ENCODE measurements at places on chromosomes 13 and 19.

GRCh38 chr13:49064476-49064875 is 88.8 kb downstream of the FNDC3A start:
- no peak for DNase-seq

- DNase-seq, result no peak
Measured at GRCh38 chr19:51712461-51713081, 11.2 kb downstream of the HAS1 start.

DNA sequence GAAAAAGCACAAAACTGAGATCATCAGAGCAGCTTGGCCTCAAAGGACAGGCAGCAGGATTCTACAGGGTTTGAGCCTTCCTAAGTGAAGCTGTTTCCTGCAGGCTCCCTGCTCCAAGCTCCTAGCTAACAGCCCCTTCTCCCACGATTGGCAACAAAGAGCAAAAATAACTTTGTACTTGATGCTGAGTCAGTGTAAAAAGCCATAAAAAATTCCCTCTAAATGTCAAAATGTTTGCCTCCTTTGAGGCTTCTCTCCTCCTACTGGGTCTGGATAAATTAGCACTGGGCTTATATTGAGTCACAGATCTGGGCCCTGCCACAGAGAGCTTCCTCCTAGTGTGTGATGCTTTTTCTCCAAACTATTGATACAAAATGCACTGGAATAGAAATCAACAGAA is 153.3 kb downstream of the TNFRSF19 start:
- no peak for DNase-seq

GRCh38 chr13:23105051-23105450 is 75.7 kb upstream of the SGCG start:
- no peak for DNase-seq

DNA sequence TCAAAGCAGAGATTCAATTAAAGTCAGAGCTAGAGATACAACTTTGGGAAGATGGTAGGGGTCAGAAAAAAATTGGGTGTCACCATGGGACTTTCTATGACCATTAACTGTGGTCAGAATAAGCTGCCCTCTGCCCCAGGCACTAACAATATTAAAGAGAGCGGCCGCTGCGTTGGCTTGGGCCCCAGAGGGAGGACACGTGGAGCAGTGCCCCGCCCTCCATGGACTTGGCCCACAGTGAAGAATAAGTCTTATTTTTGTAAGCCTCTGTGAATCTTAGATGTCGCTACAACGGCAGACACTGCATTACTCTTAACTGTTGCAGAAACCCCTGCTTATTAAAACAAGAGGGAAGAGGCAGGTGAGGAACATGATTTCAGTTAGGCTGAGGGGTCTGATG is 172.7 kb downstream of the UQCRFS1 start:
- DNase-seq, result no peak

GRCh38 chr13:73870036-73870741 is 264.0 kb downstream of the KLF12 start:
- DNase-seq, result no peak

DNA sequence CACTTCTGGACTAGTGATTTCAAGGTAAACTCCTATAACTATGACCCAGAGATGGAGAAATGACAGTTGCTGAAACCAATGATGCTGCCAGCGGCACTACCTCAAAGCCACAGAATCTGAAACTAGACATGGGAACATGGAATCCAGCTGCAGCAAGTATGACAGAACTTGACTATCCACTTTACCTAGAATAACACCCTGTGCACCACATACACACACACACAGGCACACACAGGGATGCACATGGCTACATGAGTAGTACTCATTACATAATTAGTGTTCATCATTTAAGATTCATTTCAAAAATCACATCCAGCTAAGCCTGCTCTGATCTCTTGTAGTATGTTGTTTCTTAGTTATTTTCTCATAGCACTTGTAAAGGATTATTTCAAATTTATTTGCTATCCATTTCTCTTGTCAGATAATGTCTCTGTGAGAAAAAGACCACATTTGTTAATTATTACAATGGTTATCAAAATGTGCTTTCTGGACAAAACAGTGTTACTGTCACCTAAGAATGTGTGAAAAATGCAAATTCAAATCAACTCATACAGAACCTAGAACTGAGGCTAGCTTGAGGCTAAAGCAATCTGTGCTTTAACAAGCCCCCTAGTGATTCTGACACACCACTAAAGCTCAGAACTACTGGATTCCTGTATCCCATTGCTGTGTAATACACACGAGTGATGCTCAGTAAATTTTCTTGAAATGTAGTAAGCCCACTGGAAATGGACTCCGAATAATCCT is 59.4 kb downstream of the WTIP start:
- no peak for DNase-seq

- no peak for DNase-seq
Measured at GRCh38 chr19:55303477-55303876, 19.7 kb downstream of the BRSK1 start.

- DNase-seq, result peak; percentile 44
Measured at GRCh38 chr13:110319774-110320509, 12.9 kb downstream of the COL4A2 start.

DNA sequence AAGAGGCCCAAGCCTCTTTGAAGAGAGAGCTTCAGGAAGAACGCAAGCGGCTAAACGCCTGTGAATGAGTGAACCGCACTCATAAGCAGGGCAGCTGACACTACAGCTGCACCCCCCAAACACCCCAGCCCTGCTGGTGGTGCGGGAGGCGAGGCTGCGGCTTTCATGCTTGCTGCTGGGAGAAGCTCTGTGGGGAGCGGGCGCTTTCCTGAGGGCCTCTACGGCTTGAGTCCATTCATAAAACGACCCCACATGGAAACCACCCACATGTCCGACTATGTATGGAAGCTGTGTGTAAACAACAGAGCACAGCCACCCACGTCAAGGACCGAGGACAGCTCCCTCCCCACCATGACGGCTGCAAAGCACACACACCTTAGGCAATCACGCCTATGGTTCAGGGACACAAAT is 5.5 kb downstream of the AP3D1 start:
- DNase-seq, result no peak

GRCh38 chr13:95184317-95184716 is 116.9 kb downstream of the ABCC4 start:
- DNase-seq, result no peak

DNA sequence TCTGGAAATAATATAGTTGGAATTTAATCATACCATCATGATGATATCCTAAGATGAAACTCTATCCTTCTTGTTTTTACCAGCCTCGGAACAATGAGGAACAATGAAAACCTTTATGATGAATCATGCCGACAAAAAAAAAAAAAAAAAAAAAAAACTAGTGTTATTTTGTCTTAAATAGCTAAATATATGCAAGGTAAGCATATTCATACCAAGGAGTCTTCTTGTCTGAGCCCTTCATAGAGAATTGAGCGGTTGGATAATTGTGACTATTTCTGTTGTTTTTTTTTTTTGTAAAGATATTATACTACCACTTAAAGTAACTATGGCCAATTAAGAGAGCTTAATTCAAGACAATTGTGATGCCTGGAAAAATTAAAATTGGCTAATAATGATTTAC is 244.0 kb upstream of the PCDH9 start:
- no peak for DNase-seq

GRCh38 chr13:36806102-36806501 is 12.9 kb upstream of the RFXAP start:
- no peak for DNase-seq

- DNase-seq, result no peak
Measured at GRCh38 chr13:47109028-47109427, 212.2 kb upstream of the HTR2A start.

- no peak for DNase-seq
Measured at GRCh38 chr19:7119582-7119981, 50.1 kb downstream of the ZNF557 start.

GRCh38 chr19:19033426-19034203 is at the start of the genes ARMC6 and SUGP2:
Gene ARMC6, plus strand, starts transcription at chr19:19033603. Its CDS starts 607 bp downstream, at chr19:19034210.
Gene SUGP2, minus strand, starts transcription at chr19:19033517. Its CDS starts 2,446 bp downstream, at chr19:19031071.
- peak; percentile 90 for DNase-seq

DNA sequence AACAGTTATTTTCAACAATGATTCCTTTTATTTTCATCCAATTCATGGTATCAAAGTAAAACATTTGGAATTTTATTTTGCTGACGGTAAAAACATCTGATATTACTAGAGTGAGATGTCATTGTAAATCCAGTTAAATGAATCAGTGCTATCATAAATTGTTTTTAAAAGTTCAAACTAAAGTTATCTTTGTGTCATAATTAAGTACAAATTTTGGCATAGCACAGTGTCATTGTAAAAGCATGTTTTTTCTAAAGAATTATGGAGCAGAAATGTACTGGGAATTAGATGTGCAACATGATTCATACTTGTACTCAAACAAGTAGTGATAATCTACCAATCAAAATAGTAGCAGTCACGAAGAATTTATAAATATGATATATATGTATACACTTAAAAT is 92.8 kb downstream of the FAM216B start:
- DNase-seq, result no peak

DNA sequence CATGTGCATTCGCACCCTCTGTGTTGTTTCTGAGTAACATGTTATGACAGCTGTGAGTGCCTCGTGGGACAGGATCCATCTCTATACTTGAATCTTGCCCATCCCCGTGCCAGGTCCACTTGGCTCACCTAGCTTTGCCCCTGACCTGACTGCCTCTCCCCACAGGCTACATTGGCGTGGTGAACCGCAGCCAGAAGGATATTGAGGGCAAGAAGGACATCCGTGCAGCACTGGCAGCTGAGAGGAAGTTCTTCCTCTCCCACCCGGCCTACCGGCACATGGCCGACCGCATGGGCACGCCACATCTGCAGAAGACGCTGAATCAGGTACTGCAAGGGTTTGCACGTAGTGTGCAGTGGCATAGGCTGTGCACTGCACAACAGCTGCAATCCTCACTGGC is 53.2 kb downstream of the TMED1 start:
- no peak for DNase-seq

GRCh38 chr19:39377373-39378362 is 13.2 kb downstream of the PAF1 start:
- no peak for DNase-seq

GRCh38 chr19:4491446-4491845 is 19.3 kb downstream of the HDGFL2 start:
- no peak for DNase-seq

GRCh38 chr13:49060678-49061387 is 85.1 kb downstream of the FNDC3A start:
- DNase-seq, result no peak

Measured in lower lobe of right lung (tissue), 2 donors.